ENCODE measurements at places on chromosomes 7 and 10.

- no peak for DNase-seq
Measured at GRCh38 chr7:156327474-156327873, 313.1 kb upstream of the RNF32 start.

DNA sequence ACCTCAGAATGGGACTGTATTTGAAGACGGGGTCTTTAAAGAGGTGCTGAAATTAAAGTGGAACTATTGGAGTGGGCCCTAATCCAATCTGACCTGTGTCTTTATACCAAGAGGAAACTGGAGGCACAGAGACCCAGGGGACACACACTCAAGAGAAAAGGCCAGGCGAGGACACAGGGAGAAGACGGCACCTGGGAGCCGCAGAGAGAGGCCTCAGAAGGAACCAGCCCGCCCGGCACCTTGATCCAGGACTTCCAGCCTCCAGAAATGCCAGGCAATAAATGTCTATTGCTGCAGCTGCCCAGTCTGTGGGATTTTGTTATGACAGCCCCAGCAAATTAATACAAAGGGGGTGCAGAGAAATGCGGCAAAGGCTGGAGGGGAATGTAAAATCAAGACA lies 10.5 kb downstream of the CARD11 start:
- no peak for DNase-seq

DNA sequence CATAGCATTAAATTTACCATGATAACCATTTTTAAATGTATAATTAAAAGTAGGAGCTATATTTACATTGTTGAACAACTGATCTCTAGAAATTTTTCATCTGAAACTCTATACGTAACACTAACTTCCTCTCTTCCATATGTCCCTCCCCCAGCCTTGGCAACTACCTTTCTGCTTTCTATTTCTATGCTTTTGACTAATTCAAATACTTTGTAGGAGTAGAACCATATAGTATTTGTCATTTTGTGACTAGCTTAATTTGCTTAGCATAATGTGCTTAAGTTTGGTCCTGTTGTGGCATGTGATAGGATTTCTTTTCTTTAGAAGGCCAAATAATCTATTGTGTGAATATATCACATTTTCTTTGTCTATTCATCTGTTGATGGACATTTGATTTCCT lies 225.3 kb upstream of the POT1 start:
- DNase-seq, result no peak

DNA sequence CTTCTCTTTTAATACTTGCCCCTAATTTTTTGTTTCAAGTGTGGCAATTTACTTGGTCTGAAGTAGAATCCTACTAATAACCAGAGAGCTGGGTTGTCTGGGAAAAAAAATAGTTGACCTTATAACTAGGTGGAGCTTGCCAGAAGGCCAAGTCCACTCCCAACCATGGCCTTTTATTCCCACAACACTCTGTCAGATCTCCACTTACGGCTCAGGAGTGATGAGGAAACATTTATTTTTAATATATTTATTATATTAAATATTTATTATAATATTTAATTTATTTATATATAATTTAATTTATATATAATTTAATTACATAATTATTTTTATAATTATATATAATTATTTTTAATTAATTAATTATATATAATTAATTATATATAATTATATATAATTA lies 58.8 kb downstream of the TSPAN12 start:
- DNase-seq, result no peak

- no peak for DNase-seq
Measured at GRCh38 chr7:78479348-78479747, 680.8 kb downstream of the PHTF2 start.

DNA sequence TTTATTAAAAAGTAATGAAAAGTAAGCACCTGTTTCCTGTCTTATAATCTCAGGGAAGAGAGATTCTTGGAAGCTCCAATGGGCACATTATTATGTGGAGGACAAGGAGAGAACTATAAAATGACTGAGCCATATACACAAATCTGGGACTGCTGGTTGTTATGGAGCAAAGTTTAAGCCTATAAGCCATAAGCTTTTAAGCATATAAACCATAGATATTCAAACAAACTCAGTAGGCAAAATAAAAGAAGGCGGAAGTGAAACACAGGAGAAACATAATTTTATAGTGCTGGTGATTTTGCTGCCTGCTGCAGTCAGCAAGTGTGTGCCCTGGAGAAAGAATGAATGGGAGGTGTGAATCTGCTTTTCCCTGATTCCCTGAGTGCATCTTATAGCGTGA lies 274.4 kb downstream of the KIF20B start:
- no peak for DNase-seq

DNA sequence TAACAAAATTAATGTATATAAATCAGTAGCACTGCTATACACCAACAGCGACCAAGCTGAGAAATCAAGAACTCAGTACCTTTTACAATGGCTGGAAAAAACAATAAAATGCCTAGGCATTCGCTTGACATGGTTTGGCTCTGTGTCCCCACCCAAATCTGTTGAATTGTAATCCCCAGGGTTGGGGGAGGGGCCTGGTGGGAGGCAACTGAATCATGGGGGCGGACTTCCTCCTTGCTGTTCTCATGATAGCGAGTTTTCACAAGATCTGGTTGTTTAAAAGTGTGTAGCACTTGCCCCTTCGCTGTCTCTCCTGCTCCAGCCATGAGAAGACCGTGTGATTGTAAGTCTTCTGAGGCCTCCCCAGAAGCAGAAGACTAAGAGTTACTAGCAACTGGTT lies 8.6 kb downstream of the ZNF786 start:
- no peak for DNase-seq

DNA sequence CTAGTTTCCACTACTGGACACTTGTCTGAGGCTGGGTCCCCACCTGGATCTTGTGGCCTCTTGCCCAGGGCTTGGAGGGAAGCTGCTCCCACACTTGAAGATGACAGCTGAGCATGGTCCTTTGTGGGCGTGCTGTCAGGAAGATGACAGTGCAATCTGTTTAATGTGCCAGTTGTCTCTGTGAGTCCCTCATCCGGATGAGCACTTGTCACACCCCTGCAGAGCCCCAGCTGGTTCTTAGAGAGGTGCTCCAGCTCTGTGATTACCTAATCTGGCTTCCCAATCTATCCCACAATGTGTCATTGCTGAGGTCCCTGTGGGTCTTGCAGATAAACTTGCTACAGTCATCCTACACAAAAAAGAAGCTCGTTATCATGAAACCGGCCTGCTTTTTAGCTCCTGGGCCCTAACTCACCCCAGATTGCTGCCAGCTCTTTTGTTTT lies 34.8 kb upstream of the CCSER2 start:
- DNase-seq, result no peak

GRCh38 chr10:63252095-63252762 lies 119.1 kb downstream of the NRBF2 start:
- DNase-seq, result no peak

- DNase-seq, result no peak
Measured at GRCh38 chr10:64394744-64395143, 873.5 kb downstream of the REEP3 start.

DNA sequence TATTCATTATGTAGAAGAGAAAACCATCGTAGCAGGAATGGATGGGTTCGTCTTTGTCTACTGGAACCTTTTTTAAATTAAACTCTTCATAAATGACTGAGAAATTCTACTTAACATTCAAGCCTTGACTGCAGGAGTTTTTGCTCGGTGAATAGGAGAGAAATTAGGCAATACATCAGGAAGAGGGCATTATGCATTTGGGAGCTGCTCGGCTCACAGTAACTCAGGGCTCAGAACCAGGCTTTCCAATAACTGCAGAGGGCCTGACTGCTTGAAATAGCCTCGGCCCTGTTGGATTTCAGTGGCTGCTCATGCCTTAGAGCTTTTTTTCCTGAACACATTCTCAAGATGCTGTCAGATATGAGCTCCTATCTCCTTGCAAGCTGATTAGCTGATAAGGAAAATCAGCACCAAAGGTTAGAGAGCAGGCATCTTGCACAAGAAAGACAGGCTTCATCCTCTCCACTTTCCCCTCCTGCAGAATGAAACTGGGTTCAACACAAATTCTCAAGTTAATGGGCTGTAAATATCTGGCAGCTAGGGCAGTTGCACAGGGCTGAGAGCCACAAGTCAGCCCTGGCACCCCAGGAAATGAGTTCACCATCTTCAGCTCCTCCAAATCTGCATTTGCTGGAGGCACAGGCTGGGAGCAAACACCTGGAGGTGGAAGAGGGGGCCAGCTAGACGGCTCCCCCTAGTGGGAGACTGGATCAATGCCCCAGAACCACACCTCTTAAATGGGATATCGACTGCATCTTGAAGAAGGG lies 24.3 kb downstream of the TECTB start:
- DNase-seq, result peak; percentile 38

DNA sequence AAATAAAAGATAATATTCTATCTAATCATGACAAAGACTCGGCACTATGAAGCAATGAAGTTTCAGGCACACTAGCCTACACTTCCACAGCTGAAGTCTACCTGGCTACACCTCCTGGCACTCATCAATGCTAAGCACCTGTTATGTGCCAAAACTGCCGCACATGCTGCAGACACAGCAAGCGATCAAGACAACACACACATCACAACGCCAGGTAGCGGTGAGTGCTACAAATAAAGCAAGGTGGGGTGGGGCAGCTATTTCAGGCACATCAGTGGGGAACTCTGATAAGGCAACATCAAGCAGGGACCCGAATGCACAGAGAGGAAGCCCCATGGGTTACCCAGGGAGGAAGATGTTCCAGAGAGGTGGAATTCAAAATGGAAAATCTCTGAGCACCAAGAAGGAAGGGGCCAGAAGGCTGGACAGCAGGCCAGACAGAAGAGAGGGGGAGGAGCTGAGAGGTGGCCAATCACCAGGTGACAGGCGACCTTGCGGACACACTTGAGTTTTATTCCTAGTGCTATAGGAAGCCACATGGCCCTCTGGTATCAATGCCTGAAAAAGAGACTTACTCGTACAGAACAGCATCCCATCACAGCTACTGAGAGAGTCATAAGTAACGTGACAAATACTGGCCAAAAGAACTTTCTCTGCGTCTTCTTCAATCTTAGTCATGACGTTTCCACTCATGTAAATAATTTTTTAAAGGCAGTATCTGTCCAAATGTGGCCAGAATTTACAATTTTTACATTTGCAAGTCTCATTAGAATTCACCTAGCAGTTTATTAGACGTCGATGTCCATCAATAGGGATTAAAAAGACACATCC lies 8.0 kb downstream of the PSAP start:
- no peak for DNase-seq

DNA sequence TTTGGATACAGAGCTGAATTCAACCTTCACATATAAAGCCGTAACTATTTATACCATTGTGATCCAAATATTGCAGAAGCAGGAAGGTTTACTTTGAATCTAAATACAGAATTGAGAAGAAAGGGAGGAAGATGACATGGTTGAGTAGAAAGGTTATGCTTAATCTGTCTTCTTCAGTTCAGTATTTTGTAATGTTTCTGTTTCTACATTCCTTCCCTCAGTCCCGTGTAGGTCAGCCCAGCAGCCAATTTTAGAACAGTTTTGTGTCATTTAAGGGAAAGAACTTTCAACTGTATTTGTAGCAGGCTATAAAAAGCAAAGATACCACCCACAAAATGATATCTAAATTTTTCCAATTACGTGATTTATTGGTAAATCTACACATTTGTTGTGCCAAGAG lies 97.4 kb downstream of the CPED1 start:
- DNase-seq, result no peak

GRCh38 chr10:75599875-75600648 lies 168.6 kb downstream of the LRMDA start:
- no peak for DNase-seq

DNA sequence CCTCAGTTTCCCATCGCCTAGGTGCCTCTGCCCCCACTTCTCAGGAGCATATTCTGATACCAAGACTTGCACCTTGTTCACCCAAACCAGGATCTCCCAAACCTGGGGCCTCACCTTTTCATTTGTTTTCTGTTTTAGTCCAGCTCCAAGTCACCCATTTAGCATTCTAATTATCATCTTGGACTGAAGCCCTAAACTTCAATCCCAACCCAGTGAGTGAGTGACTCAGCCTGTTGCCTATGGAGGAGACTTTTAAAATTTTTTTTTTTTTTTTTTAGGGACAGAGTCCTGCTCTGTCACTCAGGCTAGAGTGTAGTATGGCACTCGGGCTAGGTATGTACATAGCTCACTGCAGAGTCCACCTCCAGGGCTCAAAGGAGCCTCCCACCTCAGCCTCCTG lies 378.9 kb upstream of the AUTS2 start:
- DNase-seq, result no peak

DNA sequence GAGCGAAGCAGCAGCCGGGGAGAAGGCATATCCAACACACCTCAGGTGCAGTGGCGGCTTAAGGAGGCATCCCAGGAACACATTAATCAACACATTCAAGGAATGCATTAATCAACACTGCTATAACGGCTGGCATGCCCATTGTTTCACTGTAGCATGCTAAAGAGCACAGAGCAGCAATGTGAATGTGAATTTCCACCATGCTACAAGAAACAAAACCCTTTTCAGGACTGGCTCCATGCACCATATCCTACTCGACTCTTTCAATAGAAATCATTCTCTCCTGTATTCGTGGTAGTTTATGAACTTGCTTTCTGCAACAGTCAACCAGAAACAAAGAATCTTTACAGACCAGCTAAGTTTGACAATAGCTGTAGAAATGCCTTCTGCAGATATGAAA lies 149.0 kb downstream of the NRCAM start:
- DNase-seq, result no peak

DNA sequence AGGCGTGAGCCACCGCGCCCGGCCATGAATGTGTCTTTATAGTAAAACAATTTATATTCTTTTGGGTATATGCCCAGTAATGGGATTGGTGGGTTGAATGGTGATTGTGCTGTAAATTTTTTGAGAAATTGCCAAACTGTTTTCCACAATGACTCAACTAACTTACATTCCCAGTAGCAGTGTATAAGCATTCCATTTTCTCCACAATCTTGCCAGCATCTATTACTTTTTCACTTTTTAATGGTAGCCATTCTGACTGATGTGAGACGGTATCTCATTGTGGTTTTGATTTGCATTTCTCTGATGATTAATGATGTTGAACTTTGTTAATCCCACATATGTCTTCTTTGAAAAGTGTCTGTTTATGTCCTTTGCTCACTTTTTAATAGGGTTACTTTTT lies 1187.9 kb downstream of the XPNPEP1 start:
- DNase-seq, result no peak

DNA sequence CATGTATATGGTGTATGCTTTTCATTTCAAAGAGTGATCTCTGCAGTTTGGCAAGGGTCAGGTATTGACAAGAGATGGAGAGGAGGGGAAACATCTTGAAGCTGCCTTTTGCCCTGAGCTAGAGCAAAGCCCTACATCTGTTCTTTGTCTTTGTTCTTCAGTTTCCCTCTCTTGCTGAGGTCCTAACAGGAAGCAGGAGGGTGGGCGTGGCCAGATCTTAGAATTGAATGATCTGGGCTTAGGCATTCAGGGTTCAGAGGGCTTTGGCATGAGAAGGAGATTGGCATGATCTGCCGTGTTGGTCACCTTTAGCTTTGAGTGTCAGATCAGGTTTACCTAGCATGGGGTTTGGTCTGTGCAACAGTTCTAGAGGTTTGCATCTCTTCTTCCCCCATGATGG lies 41.3 kb downstream of the LRMDA start:
- DNase-seq, result no peak

- DNase-seq, result no peak
Measured at GRCh38 chr10:74846958-74847357, 20.6 kb downstream of the KAT6B start.

- no peak for DNase-seq
Measured at GRCh38 chr7:134084488-134085144, 42.5 kb upstream of the LRGUK start.

Data from left ventricle myocardium superior (tissue), 1 donor.